Stimulated activated CD4-positive, alpha-beta T cell treated with anti-CD3 and anti-CD28 coated beads, Interleukin-15, amount 100 ng/mL, for 24 hours (primary cell): ENCODE measurements at places on chromosomes 16 and 17.

DNA sequence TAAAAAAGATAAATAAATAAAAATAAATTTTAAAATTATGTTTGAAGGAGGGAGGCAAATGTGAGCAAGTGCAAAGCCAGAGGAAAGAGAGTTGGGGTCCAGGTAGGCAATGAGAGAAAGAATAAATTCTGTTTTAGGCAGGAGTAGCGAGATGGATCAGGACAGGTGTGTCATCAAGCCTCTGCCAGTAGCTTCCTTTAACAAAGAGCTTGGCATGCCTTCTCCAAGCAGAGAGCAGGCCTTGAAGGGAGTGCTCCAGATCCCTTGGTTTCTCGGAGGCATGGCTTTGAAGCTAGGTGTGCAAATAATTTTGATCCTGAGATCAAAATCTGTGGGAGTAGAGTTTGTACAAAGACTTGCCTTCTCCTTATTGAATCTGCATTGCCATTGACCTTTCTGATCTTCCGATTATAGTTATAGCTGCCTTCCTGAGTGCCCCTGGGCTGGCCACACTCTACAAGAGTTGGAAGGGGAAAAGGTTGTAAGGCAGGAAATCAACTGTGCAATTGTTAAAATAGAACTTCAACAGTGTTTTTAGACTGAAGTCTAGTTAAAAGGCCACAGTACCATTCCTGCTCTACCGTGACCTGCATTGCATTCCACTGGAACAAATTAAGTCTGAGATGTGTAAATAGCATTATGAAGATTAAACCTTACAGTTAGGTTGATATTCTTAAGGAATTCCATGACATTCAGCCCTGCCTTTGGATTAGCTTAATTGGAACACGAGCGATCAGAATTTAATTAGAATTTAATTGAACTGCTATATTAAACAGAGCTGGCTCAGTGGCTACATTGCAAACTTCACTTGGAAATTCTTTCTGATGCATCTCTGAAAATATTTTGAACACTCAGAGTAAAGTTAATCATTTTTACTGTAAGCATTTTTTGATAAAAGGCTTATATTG lies 33.7 kb downstream of the IQCK start:
- DNase-seq, result no peak

GRCh38 chr16:81067166-81067565 lies 9.9 kb downstream of the C16orf46 start:
- no peak for DNase-seq

DNA sequence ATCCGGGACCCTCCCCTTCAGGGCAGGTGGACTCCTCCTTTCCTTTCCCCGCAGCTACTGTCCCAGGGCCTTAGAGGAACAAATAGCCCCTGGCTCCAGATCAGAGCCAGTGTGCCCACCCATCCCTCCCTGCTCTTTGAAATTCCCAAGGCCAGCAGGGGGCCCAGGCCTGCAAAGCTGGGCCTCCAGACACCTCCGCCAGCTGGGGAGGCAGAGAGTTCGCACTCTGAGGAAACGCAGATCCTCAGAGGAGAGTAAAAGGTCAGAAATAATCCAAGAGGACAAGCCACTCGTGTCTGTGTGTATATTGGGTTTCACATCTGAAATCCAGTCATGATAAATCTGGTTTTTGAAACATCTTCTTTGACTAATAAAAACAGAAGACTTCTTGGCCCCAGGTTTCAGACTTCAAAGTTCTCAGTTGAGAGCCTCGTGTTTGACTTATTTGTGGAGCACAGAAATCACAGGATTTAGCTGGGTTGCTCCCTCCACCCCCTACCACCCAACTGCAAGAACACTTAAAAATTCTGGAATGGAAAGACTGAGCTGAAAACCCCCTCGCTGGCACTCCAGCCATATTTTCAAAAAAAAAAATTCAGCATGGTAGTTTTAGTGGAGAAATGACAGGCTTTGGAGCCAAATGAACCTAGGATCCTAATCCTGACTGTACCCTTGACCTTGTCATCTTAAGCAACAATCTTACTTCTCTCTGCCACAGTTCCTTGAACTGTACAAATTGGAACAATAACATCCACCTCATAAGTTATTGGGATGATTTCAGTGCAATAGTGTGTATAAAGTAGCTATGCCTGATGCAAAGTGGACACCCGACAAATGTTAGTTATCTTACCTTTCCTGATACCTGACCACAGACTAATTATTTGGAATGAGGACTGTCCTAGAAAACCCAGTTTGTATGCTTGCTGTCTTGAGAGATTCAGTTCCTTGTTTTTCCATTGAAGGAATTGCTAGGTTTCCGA lies 44.5 kb upstream of the TBX2 start:
- DNase-seq, result no peak

DNA sequence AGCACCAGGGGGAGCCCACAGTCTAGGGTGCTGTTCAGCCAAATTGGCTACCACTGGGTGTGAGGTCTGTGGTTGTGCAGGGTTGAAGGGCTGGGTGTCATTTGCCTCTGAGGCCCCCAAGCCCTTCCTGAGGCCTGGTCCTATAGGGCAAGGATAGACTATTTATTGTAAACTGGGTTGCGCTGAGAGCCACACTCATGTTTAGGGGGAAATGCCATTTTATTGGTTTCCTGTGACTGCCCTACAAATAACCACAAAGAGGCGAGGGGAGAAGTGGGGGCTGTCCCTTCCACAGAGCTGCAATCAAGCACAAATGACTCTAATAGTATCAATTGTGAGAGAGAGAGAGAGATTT lies 3.6 kb upstream of the ZCCHC14 start:
- DNase-seq, result peak; percentile 34

DNA sequence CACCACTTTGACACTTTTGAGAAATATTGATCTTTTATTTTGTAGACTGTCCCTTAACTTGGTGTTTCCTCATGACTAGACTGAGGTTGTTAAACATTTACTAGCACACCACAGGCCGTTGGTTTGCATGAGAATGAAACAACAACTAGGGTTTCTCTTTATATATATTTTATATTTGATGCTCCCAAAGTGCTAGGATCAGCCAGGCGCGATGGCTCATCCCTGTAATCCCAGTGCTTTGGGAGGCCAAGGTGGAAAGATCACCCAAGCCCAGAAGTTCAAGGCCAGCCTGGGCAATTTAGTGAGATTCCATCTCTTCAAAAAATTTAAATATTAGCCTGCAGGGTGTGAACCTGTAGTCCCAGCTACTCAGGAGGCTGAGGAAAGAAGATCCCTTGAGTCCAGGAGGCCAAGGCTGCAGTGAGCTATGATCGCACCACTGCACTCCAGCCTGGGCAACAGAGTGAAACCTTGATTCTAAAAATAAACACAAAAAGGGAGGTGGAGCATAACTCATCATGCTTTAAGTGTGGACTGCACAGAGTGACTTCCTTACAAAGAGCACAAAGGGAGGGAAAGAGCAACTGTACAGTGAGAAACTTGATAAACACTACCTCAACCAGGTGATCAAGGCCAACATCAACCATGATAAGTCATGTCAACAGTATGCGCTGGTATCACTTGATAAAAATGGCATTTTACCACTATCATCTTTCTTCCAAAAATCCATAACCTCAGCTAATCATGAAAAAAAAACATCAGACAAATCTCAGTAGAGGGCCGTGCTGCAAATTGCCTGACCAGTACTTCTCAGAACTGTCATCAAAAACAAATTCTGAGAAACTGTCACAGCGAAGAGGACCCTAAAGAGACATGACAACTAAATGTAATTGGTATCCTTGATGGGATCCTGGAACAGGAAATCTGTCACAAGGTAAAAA lies 72.8 kb upstream of the ATF7IP2 start:
- DNase-seq, result no peak

DNA sequence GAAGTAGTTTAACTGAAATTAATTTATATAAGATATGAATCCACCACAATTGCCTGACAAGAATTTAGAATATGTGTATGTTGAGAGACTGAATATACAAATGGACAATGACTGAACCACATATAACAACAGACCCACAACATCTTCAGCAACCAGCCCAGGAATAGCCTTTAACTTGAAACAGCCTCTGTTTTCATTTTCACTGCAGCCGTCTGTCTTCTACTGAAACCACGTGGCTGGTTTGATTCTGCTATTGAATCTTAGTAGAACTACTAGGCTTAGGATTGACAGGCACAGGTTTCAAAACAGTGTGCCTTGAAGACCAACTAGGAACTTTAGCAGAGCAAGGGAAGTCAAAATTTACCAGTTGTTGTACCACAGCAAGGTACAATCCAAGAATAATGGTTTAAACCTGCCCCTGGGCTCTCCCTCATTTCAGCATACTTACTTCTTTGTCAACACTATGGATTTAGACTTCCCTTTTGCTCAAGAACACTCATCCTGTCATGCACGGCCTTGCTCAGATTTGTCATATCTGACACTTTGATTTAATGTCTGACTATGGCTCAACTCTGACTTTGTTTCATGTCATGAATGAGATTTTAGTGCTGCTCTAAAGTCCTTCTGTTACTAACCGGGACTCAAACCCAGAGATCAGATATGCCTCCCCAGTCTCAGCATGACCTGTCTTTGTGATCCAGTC lies 355.0 kb downstream of the KIF2B start:
- DNase-seq, result no peak

GRCh38 chr16:29712809-29713208 lies 33.0 kb downstream of the C16orf54 start:
- no peak for DNase-seq

- DNase-seq, result no peak
Measured at GRCh38 chr17:43680461-43680860, 18.7 kb upstream of the MEOX1 start.

DNA sequence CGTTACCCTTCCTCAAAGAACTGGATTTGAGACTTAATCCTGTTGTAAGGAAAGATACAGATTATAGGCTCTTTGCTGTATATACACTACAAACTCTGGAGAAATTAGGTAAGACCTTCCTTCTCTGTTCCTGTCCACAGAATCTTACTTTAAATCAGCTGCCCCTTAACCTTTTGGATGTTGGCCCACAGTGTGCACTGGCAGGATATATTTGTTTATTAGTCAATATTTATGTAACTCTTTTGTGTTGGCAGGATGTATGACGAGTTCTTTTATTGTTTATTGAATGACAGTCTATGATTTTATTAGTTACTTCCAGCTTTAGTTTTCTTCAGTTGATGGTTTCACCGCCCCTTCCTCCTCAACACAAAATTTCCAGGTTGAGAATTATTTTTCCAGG lies 19.7 kb downstream of the LRRC36 start:
- DNase-seq, result no peak

- peak; percentile 55 for DNase-seq
Measured at GRCh38 chr17:42276609-42277341, 584 bp upstream of the STAT5B start.

- no peak for DNase-seq
Measured at GRCh38 chr17:65898651-65899050, 293.3 kb downstream of the CEP112 start.

DNA sequence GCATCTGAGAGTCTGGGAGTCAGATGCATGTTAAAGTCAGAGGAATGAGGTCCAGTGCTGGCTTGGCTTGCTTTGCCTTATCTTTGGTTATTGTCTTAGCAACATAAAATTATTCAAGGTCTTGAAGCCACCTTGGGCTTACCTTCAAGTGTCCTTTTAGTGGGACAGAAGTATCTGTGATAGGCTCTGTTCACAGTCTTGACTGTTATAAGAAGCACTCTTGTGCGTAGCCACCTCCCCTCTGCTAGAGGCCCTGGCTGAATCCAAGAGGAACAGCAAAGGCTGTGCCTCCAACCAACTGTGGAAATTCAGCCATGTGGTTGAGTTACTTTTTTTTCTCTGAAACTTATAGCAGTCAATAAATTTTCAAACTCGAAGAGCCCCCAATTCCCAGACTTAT lies 8.6 kb upstream of the MAP3K3 start:
- no peak for DNase-seq

GRCh38 chr17:39903158-39903884 lies 15.1 kb downstream of the GSDMB start:
- no peak for DNase-seq

GRCh38 chr17:33945646-33946546 lies 309.2 kb upstream of the CCL2 start:
- no peak for DNase-seq

DNA sequence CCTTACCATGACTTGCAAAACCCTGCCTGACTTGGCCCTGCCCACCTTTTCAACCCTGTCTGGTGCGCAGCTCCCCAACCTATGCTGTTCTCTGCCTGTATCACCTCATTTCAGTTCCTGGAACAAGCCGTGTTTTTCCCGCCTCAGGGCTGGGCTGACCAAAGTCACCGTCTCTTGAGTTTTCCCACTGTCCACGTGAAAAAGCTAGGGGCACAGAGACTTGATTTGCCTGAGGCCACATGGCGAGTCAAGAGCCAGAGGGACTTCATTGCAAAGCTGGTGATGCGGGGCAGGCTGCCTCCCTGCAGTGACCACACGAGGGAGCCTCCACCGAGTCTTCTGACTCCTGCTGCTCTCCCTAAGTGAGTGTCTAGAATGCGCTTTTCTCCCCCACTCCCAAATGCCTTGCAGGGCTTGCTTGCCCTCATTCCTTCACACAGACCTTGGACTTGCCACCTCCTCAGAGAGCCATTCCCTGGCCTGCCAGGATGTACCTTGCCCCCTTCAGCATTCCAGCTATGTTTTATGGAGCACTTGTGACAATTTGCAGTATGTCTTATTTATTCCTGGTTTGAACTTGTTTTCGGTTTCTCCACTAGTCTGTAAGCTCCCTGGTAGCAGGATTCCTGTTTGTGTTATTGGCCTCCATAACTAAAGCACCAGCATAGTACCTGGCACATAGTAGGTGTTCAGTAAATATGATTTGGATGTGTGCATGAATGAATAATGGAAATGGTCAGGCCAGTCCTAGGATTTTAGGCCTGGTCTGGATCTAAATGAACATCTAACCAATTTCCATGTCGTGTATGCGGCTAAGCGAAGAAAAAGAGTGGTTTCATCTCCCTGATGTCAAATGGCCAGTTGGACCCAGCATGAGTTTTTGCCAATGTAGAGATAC lies 252.3 kb downstream of the SNX29 start:
- peak; percentile 55 for DNase-seq

- no peak for DNase-seq
Measured at GRCh38 chr16:81692571-81692970, 86.5 kb upstream of the PLCG2 start.

- DNase-seq, result no peak
Measured at GRCh38 chr16:13885700-13886099, 34.3 kb upstream of the ERCC4 start.

- no peak for DNase-seq
Measured at GRCh38 chr17:20094777-20095176, 85.6 kb downstream of the SPECC1 start.

DNA sequence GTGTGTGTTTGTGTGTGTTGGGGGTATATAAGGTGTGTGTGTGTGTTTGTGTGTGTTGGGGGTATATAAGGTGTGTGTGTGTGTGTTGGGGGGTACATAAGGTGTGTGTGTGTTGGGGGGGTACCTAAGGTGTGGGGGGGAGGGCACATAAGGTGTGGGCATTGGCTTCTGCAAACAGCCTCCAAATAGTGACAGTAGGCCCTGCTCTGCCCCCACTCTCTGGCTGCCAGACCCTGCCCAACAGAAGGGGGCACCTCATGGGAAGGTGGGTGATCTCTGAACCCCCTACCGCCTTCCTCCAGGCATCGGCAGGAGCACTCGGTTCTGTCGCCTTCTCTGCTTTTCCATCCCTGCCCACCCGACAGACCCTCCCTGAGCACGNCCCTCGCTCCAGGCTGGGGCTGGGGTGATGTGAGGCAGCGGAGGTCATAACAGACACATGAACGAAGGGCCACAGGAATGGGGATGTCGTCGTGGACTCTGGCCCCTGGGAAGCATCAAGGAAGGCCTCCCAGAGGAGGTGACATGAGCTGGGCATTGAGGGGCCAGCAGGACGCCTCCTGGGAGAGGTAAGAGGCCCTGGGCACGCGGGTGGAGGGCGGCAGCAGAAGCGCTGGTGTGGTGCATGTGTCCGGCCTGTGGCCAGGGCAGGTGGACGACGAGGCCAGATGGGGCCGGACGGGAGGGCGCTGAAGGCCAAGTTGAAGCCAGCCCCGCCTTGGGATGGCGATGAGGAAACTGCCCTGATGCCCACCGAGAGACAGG lies 136.6 kb upstream of the RPH3AL start:
- peak; percentile 51 for DNase-seq
